ENCODE measurements at places on chromosomes 11 and 22.

DNA sequence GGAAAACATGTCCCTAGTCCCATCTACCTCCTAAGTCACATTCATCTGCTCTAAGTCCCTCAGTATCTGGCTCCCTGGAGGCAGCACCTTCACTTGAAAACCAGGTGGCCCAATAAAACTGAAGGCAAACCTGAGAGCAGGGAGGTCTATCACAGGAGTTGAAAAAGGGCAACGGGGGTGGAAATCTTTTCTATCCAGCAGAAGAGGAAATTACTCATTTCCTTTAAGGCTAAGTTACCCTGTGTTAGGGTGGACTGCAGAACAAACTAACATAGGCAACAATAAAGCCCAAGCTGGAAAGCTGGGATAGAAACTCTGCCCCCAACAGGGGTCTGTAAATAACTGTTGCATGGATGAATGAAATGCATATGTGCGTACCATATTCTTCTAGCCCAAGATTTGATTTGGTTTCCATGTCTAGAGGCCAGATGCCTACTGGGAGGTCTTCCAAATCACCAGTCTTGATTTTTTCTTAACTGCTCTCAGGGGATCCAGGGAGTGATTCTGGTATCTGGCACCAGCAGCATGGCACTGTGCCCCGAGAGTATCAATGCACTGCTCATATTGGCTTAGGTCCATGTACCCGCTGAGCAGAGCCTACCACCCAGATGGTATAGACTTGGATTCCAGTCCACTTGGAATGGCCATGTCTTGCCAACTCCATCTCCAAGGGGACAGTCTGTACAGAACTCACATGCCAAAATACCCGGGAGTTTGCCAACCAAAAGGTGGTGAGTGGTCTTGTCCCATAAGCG, 350.0 kb upstream of the NCAM1 start:
- no peak for DNase-seq

- DNase-seq = no peak
Observed at GRCh38 chr11:75591371-75591770, 29.3 kb downstream of the SERPINH1 start.

- DNase-seq = no peak
Observed at GRCh38 chr11:15757048-15757698, 599.2 kb downstream of the SOX6 start.

DNA sequence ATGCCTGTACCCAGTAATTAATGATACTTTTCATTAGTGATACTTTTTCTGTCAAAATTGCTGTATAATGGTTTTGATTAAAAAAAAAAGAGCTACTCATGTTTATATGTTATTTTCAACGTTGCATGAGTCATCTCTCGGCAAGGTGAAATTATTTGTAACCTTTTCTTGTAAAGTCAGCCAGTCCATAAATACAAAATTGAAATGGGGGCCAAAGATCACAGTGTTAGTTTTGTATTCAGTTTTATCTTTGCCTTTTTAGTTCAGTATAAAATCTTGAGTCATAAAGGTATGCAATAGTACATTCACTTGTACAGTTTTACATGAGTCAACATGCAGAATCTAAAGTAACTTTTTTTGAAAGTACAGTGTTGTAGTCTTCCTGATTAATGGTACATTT, 4.3 kb downstream of the ARHGEF12 start:
- DNase-seq = no peak

All from NCI-H187 (cell line).